CD8-positive, alpha-beta T cell (primary cell): ENCODE measurements at places on chromosomes 2 and 18.
A peak's percentile ranks its signal among the peaks of the same experiment; 100 is the strongest.

GRCh38 chr2:21643180-21643579 is 519.4 kb downstream of the TDRD15 start:
- no peak for DNase-seq

- no peak for DNase-seq
Measured at GRCh38 chr2:153864022-153864421, 7.7 kb upstream of the GALNT13 start.

GRCh38 chr2:218093879-218094278 is 24.8 kb downstream of the RUFY4 start:
- DNase-seq: no peak

GRCh38 chr2:229087267-229087666 is 183.8 kb downstream of the PID1 start:
- DNase-seq: no peak

DNA sequence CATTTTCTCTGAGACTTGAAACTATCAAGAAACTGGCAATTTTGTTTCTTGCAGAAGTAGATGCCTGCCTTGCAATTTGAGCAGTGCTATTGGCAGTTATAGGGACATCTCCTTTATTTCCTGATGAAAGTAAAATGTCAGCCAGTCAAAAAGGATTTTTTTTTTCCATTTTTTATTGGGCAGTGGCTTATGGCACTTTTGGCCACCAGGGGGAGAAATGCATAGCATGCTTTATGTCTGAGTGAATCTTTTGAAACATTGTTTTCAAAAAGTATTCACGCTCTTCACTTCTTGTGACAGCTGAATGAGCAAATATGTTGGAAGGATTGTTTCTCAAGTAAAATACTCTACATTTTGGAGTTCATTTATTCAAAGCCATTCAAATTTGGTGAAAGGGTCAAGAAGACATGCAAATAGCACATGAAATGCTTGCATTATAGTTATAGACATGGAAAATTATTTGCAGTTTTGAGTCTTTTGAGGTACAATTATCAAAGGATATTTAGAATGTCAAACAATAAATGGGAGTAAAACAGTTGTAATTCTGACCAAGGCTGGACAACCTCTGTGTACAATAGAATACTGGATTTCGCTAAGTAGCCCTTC is 491.0 kb downstream of the CDH2 start:
- DNase-seq: no peak

DNA sequence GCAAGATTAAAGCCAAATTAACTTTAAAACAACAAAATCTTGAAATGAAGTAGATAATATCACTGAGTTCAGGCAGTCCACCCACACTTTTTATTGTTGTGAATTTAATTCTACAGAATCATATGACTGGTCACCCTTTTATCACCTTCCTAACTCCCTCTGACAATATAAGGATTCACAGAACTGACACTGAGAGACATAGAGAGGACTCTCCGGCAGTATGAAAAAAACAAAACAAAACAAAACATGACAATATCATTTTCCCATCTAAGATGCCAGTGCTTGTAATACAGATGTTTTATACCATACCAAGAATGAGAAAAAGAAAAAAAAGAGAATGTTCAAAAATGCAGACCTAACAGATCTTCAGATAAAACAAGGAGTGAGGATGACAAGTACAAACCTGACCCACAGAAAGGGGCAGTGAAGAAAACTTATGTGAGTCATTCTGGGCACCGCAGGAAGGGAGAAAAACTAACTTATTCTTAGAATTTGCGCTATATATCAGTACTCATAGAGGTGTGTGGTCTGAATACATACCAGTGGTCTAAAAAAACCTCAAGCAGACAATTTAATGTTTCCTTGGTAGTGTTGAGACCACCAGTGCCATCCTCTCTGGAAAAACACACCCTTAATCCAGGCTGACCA is 136.6 kb downstream of the ZAP70 start:
- DNase-seq: no peak

- peak; percentile 30 for DNase-seq
Measured at GRCh38 chr2:38709567-38710194, 41.5 kb downstream of the SRSF7 start.

- DNase-seq: no peak
Measured at GRCh38 chr2:238308177-238308576, 12.1 kb upstream of the TRAF3IP1 start.

DNA sequence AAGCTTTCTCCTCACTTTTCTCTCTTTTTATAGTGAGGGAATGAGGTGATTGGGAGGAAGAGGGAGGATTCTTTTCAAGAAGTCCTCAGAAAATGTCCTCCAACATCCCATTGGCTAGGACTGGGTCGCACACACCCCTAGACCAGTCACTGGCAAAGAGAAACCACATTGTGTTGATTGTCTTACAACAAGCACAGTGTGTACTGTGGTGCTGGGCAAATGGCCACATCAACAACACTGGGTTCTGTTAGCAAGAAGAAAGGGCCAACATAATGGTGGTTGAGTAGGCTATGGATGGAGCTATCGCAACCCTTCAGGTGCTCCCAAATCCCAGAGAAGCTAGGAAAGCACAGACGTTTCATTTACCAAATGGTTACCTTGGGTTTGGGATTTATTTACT is 18.7 kb upstream of the PTPN4 start:
- DNase-seq: no peak

GRCh38 chr2:56170988-56171387 is 12.8 kb upstream of the CCDC85A start:
- DNase-seq: no peak

- no peak for DNase-seq
Measured at GRCh38 chr2:216721141-216721540, 25.8 kb upstream of the IGFBP5 start.

DNA sequence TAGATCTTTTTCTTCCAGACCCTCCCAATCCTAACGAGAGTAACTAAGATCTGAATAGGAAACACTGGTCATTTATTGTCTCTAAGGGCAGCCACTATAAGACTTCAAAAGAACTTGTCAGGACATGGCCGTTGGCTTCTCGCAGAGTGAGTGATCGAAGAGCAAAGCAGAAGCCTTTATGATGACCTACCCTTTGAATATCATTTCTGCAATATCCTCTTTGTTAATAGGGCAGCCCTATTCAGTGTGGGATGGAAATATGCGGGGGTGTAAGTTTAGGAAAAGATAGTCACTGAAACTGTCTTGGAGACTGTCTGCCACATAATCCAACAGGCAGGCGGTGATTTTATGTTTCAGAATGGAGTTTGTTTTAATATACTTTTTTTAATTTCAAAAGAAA is 70.9 kb downstream of the FBXO36 start:
- DNase-seq: no peak

- no peak for DNase-seq
Measured at GRCh38 chr18:51097021-51097822, 67.2 kb downstream of the SMAD4 start.

GRCh38 chr2:98857001-98857400 is 79.0 kb downstream of the CRACDL start:
- no peak for DNase-seq
